ENCODE measurements at places on chromosomes 2 and 18.

DNA sequence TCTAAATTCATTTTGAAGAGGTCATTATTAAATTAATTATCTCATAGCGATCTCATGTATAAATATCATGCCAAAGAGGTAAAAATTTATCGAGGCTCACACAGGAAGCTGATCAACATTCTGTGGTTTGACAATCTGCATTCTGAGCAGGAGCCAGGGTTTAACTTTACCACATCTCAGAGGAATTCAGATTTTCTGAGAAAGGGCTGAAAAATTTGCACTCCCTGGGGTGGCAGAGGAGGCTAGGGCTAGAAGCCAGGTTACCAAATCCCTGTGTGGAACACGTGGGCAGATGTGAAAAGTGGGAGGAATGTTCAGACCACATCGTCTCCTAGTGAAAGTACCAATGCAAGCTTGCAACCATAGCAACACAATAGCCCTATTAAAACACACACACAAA, 63.5 kb upstream of the CTLA4 start:
- H3K27me3 ChIP-seq, result peaks cover 2% of the 10 kb centered on the region
- no peak for DNase-seq
- H3K36me3 ChIP-seq, result peaks cover 13% of the 10 kb centered on the region
- peak overlapping the region; percentile 76 for H3K27ac ChIP-seq
- H3K4me3 ChIP-seq, result peak overlapping the region; percentile 19
- H3K4me1 ChIP-seq, result peaks cover 80% of the 10 kb centered on the region

DNA sequence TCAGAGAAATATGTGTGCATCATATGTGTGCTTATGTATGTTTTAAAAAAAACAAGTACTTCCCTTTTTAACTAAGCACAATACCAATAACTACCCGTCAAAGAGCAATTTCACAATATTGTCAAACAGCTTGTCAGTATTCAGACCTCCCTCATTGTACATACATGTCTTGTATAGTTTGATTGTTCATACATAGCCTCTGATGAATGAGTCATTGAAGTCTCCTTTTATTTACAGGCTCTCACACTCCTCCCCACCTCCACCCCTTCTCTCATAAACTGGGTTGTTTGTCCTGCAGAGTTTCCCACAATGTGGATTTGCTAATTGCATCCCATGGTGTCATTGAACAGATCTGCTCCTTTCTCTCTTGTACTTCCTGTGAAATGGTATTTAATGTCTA, 132.8 kb upstream of the L3MBTL4 start:
- H3K36me3 ChIP-seq, result no peaks in the 10 kb centered on the region
- H3K4me1 ChIP-seq, result no peaks in the 10 kb centered on the region
- no peak for DNase-seq
- H3K4me3 ChIP-seq, result no peak overlapping the region
- peaks cover 2% of the 10 kb centered on the region for H3K27me3 ChIP-seq
- no peak overlapping the region for H3K27ac ChIP-seq

DNA sequence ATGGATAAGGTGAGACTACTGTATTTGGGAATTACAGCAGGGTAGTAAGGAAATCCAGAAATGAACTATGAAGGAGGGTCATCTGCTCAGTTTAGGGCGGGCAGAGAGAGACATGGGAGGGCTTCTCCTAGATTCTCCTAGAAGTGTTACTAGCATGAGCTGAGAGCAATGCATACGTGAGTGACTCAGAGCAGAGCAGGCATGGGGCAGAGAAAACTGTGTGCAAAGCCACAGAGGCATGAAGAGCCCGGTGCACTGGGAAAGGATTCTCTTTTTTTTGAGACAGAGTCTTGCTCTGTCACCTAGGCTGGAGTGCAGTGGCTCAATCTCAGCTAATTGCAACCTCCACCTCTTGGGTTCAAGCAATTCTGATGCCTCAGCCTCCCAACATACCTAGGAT, 116.2 kb downstream of the SOCS6 start:
- H3K27ac ChIP-seq, result no peak overlapping the region
- H3K4me1 ChIP-seq, result no peaks in the 10 kb centered on the region
- DNase-seq, result no peak
- peaks cover 2% of the 10 kb centered on the region for H3K27me3 ChIP-seq
- H3K4me3 ChIP-seq, result no peak overlapping the region

GRCh38 chr18:70659036-70659925, 370.4 kb downstream of the SOCS6 start:
- H3K36me3 ChIP-seq, result no peaks in the 10 kb centered on the region
- H3K27ac ChIP-seq, result no peak overlapping the region
- H3K4me1 ChIP-seq, result no peaks in the 10 kb centered on the region
- no peaks in the 10 kb centered on the region for H3K27me3 ChIP-seq
- no peak for DNase-seq
- H3K4me3 ChIP-seq, result no peak overlapping the region

DNA sequence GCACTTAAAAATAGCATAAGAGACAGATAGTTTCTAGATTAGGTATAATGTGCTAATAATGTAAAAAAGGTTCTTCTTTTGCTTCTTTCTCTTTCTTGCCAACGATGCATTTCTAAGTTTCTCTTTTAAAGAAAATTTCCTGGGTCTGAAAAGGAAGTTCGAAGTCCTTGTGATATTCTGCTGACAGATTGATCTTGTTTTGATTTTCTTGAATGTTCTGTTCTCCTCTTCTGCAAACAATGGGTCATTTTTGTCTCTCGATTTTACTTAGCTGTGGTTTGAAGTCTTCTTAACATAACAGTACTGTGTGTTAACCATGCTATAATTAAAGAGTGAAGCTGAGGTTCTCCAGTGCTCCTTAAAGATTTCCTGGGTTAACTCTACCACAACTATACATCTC, 61.1 kb upstream of the ACYP2 start:
- DNase-seq, result no peak
- H3K4me1 ChIP-seq, result peaks cover 18% of the 10 kb centered on the region
- H3K36me3 ChIP-seq, result peaks cover 4% of the 10 kb centered on the region
- H3K27me3 ChIP-seq, result no peaks in the 10 kb centered on the region
- H3K4me3 ChIP-seq, result peak overlapping the region; percentile 40

DNA sequence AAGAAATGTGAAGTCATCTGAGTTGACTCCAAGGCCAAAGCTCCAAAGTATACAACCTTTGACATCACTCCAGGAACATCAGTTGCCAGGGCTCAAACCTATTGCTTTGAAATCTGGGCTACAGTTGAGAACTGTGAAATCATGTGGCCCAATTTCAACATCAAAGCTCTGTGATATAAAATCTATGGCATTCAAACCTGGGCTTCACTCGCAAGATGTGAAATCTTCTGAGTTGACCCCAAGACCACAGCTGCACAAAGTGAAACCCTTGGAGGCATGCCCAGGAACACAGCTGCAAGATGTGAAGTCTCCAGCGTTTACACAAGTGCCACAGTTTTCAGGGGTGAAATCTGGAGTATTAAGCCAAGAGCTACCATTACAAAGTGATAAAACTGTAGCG, 9.4 kb upstream of the ZNF512 start:
- no peak overlapping the region for H3K4me3 ChIP-seq
- no peak overlapping the region for H3K27ac ChIP-seq
- no peaks in the 10 kb centered on the region for H3K4me1 ChIP-seq
- no peaks in the 10 kb centered on the region for H3K36me3 ChIP-seq

GRCh38 chr18:77366720-77367641, 117.3 kb downstream of the GALR1 start:
- H3K27ac ChIP-seq, result no peak overlapping the region
- no peak for DNase-seq
- peaks cover 2% of the 10 kb centered on the region for H3K36me3 ChIP-seq
- no peaks in the 10 kb centered on the region for H3K4me1 ChIP-seq

- DNase-seq, result no peak
- no peaks in the 10 kb centered on the region for H3K4me1 ChIP-seq
- H3K27ac ChIP-seq, result no peak overlapping the region
- H3K27me3 ChIP-seq, result no peaks in the 10 kb centered on the region
- H3K4me3 ChIP-seq, result no peak overlapping the region
These were observed 90.7 kb downstream of the INO80D start for GRCh38 chr2:205995260-205995659.

- H3K27ac ChIP-seq, result no peak overlapping the region
- H3K4me1 ChIP-seq, result no peaks in the 10 kb centered on the region
- no peaks in the 10 kb centered on the region for H3K36me3 ChIP-seq
- no peak overlapping the region for H3K4me3 ChIP-seq
- no peak for DNase-seq
- H3K27me3 ChIP-seq, result peaks cover 7% of the 10 kb centered on the region
These were observed 23.5 kb downstream of the TSN start for GRCh38 chr2:121778741-121779487.

- no peaks in the 10 kb centered on the region for H3K4me1 ChIP-seq
- DNase-seq, result no peak
- no peak overlapping the region for H3K27ac ChIP-seq
These were observed 942.0 kb downstream of the DPP10 start for GRCh38 chr2:115384399-115384798.

DNA sequence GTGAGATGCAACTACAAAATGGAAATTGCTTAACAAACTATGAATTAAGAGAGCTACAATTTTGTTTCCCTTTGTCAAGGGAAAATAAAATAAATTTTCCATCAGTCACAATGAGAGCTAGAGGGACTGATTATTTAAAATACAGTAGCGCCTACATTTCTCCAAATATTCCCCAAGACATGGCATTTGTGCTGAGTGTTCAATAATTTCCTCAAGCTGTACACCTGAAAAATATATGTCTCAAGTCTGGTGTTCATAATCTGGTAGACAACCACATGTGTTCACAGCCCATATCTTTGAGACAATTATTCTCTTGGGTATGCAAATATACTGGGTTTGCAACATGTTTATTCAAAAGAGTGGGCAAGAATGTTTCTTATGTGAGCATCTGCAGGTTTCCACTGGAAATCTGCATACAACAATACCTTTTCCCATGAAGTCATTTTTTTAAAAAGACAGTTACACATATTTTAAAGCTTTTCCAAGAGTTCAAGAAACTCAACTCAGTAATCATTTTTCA, 240.1 kb upstream of the VRK2 start:
- no peak overlapping the region for H3K4me3 ChIP-seq
- H3K36me3 ChIP-seq, result no peaks in the 10 kb centered on the region
- H3K4me1 ChIP-seq, result no peaks in the 10 kb centered on the region
- H3K27me3 ChIP-seq, result no peaks in the 10 kb centered on the region
- DNase-seq, result no peak

DNA sequence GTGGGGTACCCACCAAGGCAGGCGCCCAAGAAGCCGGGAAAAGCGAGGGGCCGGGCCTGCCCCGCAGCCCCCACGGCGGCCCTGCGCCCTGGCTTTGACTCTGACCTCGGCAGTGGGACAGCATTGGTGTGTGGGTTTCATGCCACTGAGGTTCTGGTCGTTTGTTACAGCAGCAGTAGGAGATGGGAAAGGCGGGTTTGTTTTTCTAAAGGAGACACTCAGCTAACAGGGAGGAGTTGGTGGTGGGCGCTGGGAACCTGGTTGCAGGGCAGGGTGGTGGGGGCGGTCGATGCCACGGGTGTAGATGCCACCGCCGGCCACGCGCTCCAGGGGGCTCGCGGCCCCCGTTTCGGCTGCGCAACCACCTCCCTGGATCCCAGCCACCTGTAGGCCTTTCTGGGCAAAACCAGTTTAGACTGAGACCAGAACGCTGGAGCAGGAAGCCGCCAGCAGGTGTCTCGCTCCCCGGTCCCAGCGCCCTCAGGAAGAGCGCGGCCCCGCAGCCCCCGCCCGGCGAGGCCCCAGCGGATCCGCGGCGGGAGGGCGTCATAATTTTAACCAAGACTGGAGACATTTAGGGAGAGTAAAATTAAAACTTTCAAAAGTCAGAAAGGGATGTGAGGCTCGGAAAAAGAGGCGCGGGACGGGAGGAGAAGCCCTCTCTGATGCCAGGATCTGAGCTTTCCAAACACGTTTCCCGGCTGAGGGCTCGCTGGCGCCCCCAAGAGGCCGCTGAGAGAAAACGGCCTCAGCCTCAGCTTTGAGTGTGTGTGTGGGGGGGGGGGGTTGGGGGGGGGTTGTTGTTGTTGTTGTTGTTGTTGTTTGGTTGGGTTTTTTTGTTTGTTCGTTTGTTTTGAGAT, 17.4 kb downstream of the CIDEA start:
- no peaks in the 10 kb centered on the region for H3K4me1 ChIP-seq
- no peaks in the 10 kb centered on the region for H3K36me3 ChIP-seq
- no peak overlapping the region for H3K27ac ChIP-seq

- H3K4me3 ChIP-seq, result no peak overlapping the region
- no peaks in the 10 kb centered on the region for H3K36me3 ChIP-seq
- DNase-seq, result no peak
- H3K4me1 ChIP-seq, result no peaks in the 10 kb centered on the region
These were observed 364.3 kb upstream of the MEX3C start for GRCh38 chr18:51561821-51562220.

DNA sequence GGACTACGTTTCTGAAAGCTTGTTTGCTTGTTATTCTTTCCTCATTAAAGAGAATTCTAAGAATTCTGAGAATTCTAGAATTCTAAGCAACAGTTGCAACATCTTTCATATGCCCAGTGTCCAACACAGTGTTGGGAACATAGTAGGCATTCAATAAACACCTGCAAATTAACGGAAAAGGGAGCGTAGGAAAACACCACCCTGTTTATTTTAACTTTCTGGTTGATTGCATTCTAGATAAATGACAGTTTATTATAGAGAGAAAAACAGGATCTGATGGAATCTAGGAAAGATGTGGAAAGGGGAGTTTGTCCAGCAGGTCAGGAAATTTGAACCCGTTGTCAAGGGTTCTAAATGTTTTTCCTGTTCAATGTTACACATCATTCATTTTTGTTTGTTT, 24.2 kb upstream of the EFEMP1 start:
- no peak overlapping the region for H3K27ac ChIP-seq
- no peak for DNase-seq
- no peaks in the 10 kb centered on the region for H3K27me3 ChIP-seq
- H3K4me3 ChIP-seq, result no peak overlapping the region

DNA sequence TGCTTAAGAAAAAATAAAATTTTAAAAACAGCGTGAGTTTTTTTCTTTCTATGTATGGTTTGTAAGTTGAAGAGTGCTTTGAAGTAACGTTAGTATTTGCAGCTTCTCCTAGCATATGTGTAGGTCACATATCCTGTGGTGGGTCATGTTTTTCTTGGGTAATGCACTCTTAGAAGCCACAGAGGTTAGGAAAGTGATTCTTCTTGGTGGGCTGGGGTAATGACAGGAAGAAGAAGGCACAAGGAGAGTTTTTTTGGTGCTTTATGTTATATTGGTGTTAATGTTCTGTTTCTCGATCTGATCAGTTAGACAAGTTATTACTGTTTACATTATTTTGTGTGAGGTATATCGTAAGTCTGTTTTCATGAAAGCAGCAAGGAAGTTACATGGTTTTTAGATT, 109.0 kb downstream of the ICA1L start:
- no peak for DNase-seq
- H3K27me3 ChIP-seq, result no peaks in the 10 kb centered on the region
- peak overlapping the region; percentile 9 for H3K27ac ChIP-seq
- H3K36me3 ChIP-seq, result peaks cover 17% of the 10 kb centered on the region
- peak overlapping the region; percentile 1 for H3K4me3 ChIP-seq
- peaks cover 23% of the 10 kb centered on the region for H3K4me1 ChIP-seq

DNA sequence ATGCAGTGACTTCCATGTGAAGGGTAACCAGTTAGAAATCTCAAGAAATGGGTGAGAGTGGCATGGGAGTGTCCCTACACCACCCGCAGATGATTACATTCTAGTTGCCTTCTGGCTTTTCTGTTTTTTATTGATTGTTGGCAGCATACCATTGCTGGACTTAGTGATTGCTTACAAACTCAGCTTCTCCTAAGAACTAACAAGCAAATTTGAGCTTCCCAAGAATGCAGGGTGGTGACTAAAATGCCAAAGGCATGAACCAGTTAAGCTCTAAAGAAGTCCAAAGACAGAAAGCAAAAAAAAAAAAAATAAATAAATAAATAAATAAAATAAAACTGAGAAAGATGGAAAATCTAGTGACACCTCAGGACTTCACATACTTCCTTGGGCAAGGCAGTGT, 245.5 kb upstream of the PARD3B start:
- no peak overlapping the region for H3K27ac ChIP-seq
- no peaks in the 10 kb centered on the region for H3K36me3 ChIP-seq
- H3K4me1 ChIP-seq, result no peaks in the 10 kb centered on the region
- H3K4me3 ChIP-seq, result no peak overlapping the region
- H3K27me3 ChIP-seq, result peaks cover 7% of the 10 kb centered on the region
